ENCODE measurements at places on chromosomes 3 and 15.

DNA sequence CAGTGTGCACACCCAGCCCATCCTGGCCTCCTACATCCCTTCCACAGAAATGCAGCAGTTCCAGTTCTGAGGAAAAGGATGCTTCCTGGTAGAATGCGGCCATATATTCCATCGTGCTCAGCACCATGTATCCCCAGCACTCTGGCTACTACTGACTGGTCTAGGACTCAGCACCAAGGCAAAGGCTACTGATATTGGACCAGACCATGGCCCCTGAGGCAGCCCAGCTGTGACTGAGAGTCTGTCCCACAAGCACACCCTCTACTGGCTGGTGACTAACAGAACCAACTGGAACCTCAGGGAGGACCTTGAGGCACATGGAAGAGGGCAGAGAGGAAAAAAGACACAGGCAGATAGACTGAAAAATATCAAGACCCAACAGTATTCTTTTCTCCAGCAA lies 30.0 kb downstream of the TARS3 start:
- DNase-seq = no peak

DNA sequence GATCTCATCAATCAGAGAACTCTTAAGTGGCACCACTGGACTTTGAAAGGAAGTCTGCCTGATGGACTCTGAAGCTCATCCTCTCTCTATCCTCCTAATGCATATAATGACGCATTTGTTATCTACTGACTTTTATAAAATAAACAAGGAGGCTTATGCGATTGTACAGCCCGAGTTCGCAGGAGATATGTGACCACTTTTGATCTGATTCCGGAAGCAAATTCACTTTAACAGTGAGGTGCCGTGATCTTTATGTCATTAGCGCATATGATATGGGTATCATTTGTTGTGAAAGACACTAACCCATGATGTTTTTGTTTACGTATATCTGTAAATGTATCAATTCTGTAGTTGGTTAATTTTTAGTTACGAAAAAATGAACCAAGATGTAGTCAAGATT lies 427 bp upstream of the RNF111 start:
- DNase-seq = peak; percentile 18

DNA sequence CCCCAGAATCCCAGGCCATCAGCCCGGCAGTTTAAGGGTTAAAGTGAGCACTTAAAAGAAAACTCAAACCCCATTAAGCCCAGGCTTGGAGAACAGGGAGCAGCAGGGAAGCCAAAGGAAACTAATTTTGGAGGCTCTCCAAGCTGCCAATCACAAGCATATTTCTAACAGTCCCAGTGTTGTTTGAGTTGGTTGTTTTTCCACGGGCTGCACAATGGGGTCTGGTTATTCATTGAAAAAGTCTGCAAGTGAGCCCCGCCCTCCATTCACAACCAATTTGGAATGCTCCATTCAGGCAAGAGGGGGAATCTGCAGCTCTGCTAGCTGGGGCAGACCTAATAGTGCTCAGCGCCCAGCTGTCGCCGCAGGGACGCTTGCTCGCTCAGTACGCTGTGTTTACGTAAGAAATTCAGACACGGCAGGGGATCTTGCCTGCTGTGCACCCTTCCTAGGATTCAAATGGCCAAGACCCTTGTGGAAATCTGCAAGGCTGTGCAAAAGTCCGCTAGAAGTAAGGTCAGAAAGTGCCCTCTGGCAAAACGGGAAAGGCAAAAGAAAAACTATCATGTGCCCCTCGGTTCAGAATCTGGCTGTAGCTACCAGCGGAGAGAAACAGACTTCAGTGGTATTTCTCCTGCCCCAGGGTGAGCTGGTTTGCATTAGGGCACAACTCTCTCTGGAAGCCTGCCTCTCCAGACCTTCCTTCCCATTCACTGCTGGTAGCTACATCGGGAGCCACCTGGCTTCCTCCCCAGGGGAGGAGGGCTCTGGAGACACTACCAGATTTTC lies 11.0 kb downstream of the ETV5 start:
- DNase-seq = peak; percentile 78

DNA sequence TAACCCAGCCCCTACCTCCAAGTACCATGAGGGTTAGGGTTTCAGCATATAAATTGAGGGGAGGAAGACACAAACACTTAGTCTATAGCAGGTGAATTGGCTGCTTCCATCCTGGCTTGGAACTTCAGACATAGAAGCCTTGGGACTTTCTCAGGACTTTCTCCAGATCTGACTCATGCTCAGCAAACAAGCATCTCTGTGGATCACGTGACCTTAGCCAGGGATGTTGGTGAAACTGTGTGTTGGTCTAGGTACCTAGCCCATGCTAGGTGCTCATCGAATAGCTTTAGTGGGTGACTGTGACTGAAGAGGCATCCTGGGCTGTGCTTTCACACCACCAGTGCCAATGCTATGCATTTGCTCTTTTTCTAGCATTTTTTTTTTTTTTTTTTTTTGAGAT lies 58.9 kb downstream of the CD47 start:
- DNase-seq = no peak

GRCh38 chr3:69357196-69357595 lies 28.7 kb downstream of the FRMD4B start:
- no peak for DNase-seq

DNA sequence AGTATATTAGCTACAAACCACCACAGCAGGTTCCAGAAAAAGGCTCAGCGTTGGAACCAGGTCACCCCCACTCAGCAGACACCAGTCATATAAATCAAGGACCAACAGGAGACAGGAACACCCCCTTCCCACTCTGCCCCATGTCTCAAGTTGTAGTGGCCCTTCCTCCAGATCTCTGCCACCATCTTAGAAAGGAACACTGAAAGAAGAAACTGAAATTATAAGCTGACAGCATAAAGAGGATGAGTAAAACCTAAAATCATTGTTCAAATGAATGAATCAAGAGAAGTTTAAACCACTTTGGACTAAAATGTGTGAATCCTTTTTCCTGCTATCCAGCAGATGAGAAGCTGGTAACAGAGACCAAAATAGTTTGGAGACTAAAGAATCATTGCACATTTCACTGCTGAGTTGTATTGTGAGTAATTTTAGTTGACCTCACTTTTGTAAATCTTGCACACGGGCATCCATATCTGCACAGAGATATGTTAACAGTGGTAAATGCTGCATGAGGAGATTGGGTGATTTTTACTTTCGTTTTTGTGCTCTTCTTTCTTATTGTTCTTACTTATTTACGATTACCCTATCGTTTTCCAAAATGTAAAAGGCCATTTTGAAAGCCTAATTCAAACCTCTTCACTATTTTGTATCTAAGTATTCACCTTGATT lies 19.8 kb downstream of the CCR3 start:
- no peak for DNase-seq

- no peak for DNase-seq
Measured at GRCh38 chr15:97210277-97210676, 750.2 kb upstream of the ARRDC4 start.

DNA sequence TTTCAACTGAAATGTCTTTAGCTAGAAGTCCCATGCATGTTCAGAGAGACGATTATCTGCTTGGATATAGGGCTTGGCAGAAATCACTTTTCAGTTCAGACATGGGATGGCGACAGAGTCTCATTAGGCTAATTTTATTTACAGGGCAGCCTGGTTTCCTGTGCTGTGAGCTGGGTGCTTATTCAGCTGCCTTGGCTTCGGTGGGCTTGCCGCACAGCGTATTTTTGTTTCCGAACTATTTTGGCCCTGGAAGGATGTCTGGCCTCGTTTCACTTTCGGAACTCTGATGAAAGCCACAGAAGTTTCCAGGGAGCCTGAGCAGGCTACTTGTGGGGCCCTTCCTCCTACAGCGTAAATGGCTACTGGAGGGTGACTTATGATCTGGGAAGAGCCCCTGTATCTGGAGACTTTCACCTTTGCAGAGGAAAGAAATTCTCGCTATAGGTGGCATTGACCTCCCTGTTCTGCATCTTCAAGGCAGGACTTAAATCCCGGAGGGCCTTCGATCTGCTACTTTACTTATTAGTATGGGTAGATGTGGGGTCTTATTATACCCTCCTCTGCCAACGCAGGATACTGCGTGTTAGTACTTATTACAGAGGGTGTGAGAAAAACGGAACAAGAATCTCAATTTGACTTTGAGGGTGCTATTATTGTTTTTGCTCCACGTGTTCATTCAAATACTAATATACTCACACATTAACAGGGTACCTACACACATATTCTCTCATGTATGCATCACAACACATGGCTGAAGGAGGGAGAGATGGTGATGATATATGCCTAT lies 364.0 kb upstream of the RBMS3 start:
- DNase-seq = peak; percentile 78

- no peak for DNase-seq
Measured at GRCh38 chr3:172247525-172248274, 200.6 kb downstream of the GHSR start.

GRCh38 chr3:153767601-153768560 lies 353.3 kb upstream of the ARHGEF26 start:
- no peak for DNase-seq

DNA sequence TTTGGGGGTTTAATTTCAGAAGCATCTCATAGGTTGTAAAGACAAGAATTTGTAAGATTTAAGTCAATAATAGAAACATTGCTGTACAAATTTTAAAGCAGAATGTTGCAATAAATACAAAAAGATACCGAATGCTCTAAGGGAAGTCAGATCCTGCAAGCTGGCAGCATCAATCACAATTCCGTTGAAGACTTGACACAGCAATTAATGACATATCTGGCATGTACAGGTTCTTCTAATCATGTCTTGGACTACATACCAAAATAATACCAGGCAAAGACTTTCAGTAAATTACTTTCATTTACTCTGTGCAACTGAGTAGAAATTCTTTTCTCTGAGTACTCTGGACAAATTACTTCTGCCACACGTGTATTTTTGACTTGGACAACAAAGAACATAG lies 54.0 kb upstream of the CDIN1 start:
- DNase-seq = no peak

DNA sequence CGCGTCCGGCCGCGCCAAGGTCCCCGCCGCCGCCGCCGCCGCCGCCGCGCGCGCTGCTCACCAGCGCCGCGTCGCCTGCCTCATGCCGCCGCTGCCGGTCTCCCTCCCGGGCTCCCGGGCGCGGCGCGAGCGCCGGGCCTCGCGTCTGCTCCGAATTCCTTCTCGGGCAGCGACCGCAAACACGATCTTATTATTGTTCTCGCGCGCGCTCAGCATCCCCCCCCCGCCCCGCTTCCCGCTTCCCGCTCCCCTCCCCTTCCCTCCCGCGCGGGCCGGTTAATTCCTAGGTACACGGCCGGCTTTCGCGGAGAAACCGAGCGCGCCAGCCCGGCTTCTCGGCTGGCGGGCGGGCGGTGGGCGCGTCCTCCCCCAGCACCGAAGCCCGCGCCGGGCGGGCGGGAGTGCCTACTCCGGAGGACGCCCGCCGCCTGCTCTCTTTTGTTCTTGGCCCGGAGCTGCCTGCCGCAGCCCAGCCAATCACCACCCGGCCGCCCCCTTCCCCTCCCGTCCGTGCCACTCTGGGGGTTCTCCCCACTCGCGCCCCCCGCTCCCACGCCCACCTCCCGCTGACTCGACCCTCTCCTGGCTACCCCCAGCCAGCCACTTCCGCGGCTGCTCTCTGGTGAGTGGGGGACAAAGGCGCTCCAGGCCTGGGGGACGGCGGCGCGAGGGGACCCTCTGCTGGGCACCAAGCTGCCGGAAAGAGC lies at the start of gene HDGFL3:
Gene HDGFL3 (minus strand): TSS at position 164 of the 707 bp plus-strand sequence. CDS start 409 bp downstream, outside the sequence.
- peak; percentile 81 for DNase-seq

- peak; percentile 59 for DNase-seq
Measured at GRCh38 chr3:100402256-100402655, 917 bp downstream of the LNP1 start.

GRCh38 chr15:69046781-69047180 lies 32.3 kb downstream of the NOX5 start:
- no peak for DNase-seq

GRCh38 chr3:161950318-161950868 lies 453.8 kb downstream of the OTOL1 start:
- DNase-seq = no peak

DNA sequence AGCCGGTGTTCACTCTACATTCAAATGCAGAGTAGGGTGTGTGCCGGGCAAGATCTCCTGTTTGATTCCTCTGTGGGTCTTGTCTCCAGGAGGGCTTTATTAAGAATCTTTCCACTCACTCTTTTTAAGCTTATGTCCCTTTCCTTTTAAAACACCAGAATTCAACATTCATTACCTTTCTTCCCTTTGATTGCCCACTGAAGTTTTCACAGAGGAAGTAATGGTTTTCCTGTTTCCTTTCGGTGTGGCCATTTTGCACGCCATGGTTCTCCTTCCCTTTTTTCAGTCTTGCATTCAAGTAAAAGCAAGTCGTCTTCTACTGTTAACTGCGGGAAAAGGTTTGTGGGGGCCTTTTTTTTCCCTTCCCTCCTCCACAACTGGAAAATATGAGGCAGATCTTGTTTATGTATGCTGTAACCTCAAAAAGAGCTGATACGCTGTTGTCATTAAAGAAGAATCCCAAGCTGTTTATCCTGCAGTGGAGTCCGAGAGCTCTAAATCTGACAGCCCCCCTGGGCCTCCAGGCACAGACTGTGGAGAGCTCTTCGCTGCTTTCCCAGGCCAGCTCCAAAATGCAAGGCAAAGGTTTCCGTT lies 40.5 kb downstream of the FILIP1L start:
- DNase-seq = peak; percentile 81

DNA sequence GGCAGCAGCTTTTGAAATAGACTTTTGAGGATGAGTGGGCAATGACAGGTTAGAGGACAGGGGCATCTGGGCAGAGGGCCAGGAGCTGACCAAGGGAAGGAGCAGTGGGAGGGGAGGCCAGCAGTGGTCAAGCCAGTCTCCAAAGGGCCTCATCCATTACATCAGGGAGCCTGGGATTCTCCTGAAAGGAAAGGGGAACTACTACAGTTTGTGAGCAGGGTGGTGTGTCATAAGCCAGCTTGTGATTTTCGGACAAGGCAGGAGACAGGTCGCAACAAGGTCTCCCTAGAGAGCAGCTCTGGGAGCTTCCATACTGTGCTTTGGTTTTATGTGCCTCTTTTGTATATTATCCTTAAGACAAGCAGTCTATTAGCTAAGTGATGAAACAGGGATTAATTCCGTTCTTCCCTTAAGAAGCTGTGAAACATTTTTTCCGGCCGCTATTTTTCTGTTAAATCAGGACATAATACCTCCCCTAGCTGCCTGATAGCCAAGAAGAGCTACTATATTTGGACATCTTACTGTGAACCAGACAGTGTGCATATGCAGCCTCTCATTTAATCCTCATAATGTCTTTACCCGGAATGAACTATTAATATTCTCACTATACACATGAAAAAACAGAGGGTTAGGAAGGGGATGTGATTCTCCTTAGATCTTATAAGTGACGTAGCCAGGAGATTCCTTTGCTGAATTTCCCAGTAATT lies 46.4 kb downstream of the C2CD4B start:
- no peak for DNase-seq

DNA sequence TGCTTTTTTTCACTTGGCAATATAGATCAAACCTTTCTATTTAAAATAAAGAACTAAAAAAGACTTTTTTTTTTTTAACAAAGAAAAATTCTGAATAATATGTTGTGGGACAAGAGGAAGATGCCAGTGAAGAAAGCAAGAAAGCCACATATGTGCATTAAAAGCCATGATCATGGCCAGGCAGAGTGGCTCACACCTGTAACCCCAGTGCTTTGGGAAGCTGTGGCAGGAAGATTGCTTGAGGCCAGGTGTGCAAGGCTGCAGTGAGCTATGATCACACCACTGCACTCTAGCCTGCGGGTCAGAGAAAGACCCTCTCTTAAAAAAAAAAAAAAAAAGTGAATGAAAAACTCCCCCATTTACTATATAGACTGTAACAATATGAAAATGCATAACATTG lies 23.9 kb downstream of the C2CD4B start:
- DNase-seq = no peak

- no peak for DNase-seq
Measured at GRCh38 chr3:112061152-112061551, 25.0 kb upstream of the C3orf52 start.

Data from hindlimb muscle (tissue), 1 donor.